ENCODE measurements at places on chromosomes 2 and 18.

GRCh38 chr18:48256848-48257247 is 152.3 kb downstream of the ZBTB7C start:
- no peak for DNase-seq

- no peak for DNase-seq
These were observed 47.8 kb downstream of the FAM168B start for GRCh38 chr2:131045286-131046027.

GRCh38 chr2:36351291-36351690 is 4.3 kb upstream of the CRIM1 start:
- DNase-seq = no peak

GRCh38 chr2:60476206-60476954 is 77.1 kb downstream of the BCL11A start:
- DNase-seq = no peak

GRCh38 chr2:101993772-101994171 is 2.0 kb downstream of the IL1R2 start:
- no peak for DNase-seq

DNA sequence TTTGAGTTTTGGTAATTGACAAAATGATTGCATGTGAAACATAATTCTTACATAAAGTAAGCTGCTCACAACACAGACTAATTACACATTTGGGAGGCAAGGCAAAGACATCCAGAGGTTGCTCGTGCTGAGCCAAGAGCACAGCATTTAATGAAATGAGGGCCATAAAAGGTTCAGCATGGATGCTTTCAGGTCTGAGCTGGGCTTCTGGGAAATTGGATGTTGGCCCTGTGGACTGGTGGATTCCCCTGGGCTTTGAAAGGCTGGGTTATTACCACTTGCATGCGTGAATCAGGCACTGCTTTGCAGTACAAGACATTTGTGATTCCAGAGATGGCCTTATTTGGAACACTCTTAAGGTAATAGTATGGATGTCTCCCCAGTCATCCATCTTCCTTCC is 533.5 kb upstream of the NRP2 start:
- no peak for DNase-seq

DNA sequence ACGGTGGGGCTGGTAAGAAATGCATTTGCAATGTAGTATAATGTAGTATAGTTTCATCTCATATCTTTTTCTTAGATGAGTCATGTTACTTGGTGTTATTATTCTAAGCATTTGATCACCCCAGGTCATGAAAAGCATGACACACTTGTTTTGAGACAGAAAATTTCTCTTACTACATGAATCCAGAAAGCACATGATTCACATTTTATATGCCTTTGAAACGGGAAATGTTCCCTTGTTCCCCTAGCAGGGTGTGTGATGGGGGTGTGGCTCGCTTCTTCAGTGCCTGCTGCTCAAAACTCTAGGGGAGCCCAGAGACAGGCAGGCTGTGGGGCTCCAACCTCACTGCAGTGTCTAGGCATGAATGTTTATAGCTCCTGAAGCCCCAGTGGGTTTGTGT is 116.0 kb upstream of the RAB27B start:
- no peak for DNase-seq

DNA sequence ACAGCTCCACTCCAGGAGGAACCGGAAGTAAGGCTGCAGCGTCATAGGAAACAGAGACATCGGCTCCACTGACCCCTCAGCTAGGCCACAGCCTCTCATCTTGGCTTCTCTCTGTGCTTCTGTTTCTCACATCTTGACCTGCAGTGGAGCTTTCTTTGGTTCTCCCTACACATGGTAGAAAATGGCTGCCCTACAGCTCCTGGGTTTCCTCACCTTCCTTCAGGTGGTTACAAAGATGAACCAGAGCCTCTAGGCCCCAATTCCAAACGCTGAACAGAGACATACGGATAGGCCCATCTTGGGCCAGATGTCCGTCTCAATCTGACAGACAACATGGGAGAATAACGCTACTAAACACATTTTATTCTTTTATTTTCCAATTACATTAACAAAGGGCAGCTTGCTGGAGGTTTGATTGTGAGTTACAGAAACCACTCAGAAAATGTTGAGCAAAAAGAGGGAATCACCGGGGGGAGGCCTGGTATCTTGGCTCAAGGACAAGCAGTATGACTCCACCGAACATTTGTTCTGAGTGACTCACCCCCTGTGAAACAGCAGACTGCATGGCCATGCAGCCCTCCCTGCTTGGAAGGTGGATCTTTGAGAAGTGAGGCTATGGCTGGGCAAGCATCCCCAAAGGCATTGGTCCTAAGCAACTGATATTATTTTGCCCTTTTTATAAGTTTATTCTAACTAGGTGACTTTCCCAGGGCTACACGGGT is 303.5 kb downstream of the CDCA7 start:
- no peak for DNase-seq

DNA sequence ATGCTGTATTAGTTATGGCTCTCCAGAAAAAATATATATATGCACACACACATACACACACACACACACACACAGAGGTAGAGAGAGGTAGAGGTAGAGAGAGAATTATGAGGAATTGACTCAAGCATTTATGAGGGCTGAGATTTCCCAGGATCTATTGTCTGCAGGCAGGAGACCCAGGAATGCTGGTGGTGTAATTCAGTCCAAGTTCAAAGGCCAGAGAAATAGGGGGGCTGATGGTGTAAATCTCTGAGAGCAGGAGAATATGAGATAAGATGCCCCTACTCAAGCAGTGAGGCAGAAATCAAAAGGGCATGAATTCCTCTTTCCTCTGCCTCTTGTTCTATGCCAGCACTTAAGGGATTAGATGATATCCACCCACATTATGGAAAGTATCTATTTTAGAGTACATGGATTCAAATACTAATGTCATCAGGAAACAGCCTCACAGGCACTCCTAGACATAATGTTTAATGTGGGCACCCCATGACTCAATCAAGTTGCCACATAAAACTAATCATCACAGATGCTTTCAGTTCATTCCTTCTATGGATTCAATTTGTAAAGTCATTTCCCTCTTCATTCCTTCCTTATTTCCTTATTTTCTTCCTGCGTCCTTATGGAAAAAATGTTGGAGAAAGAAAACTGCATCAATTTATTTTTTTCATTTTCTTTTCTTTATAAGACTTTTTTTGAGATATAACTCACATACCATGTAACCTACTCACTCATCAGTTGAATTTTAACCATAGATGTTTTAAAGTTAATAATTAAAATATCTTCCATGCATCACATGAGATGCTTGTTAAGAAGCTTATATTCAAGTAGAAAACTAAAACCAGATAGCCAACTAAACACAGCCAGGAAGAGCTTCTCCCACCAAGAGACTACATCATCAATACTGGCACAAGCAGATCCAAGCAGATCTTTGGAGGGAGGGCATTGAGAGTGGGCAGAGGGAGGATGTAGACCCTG is 406.2 kb downstream of the MBD2 start:
- DNase-seq = no peak

GRCh38 chr2:127661072-127661649 is 14.2 kb downstream of the LIMS2 start:
- DNase-seq = no peak

- DNase-seq = no peak
These were observed 40.7 kb upstream of the TANK start for GRCh38 chr2:161119483-161119882.

- no peak for DNase-seq
These were observed 66.1 kb upstream of the LRPPRC start for GRCh38 chr2:44061876-44062275.

- DNase-seq = no peak
These were observed 567.2 kb downstream of the SATB2 start for GRCh38 chr2:198890490-198890889.

DNA sequence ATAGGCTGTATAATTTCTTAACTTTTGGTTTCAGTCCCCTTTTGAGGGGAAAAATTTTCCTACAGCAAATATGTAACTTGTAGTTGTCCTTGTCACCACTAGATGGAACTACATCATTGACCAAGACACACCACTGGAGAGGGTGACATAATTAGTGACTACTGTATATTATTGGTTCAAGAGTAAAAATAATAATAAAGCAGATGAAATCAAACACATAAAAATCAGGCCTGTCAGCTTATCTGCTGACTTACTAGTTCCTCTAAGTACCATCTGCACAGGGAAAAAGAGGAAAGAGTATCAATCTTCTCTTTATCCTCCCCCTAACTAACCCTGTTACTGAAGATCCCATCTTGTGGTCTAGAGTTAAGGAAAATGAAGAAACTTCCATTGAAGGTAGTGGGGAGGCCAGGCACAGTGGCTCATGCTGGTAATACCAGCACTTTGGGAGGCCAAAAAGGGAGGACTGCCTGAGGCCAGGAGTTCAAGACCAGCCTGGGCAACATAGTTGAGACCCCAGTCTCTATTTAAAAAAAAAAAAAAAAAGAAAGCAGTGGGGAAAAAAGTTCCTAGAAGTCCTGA is 29.6 kb upstream of the ENOSF1 start:
- no peak for DNase-seq

- DNase-seq = no peak
These were observed 69.4 kb downstream of the AGAP1 start for GRCh38 chr2:235563056-235563910.

DNA sequence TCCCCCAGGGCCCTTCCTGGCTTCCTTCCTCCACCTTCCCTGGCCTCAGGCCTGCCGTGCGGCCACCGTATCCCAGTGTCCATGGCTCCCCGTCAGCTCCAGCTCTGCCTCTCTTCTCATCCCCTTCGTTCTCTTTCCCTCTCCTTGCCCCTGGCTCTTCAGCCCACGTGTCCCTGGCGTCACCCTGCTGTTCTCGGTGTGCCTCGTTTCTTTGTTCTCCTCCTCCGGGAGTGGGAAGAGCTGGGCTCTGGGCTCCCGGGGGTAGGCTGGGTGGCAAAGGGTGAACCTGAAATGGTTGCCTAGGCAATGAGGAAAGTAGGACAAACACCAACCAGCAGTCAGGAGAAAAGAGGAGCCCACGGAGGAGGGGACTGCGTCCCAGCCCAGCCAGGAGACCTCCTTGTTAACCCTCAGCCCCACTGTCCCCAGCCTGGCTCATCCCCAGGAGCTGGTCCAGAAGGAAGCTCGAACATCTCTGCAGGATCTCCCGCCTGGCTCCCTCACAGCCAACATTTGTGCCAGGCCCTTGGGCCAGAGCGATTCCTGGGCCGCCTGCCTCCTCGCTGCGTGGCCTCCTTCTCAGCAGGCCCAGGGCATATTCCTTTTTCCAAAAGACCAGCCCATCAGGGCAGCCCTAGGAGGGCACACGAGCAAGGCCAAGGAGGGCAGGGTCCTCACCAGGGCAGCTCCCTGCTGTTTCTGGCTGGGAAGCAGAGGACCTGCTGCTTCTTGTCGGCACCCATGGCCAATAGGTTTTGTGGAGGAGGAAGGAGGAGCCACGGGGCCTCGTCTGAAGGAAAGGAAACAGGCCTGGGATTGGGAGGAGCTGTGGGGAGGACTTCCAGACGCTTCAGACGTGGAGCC is 30.9 kb upstream of the DNMT3A start:
- no peak for DNase-seq

- no peak for DNase-seq
These were observed 105.3 kb upstream of the UGP2 start for GRCh38 chr2:63736354-63736753.

- no peak for DNase-seq
These were observed 52.6 kb downstream of the KCNIP3 start for GRCh38 chr2:95349568-95350322.

GRCh38 chr2:177708660-177709444 is 316.3 kb downstream of the AGPS start:
- DNase-seq = no peak

DNA sequence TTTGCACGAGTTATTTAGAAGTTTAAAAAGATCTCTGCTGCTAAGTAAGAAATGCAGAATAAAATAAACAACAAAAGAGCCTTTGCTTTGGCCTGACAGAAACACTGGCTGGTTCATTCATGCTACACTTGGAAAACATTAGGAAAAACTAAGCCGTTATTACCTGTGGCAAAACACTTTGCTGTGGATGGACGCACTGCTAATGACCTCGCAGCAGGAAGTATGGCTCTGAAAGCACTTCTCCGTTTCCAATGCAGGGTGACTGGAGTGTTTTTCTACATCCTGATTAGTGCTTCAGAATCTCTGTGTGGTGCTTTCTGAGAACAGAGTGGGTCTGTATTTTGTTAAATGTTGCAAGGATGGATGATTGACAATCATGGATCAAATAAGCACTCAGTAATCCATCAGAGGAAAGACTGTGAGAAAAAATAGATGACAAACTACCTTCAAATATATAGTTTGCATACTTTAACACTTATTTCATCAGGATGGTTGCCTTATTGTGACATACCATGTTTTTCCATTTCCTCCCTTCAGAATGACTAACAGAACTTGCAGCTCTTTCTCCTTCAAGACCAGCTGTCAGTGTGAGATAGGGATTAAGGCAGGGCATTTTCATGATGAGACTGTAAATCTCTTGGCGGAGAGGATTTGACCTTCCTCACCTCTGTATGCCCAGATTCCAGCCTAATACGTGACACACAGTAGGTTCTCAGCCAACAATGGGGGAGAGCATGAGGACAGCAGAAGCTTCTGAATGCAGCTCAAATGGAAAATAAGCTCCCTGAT is 38.0 kb downstream of the LINC00305 start:
- DNase-seq = no peak

Data from stimulated activated CD8-positive, alpha-beta memory T cell treated with anti-CD3 and anti-CD28 coated beads, Interleukin-4, amount 100 ng/mL, for 1 hour (primary cell).